Putamen (tissue), 1 donor: ENCODE measurements at places on chromosomes 7 and 10.

- DNase-seq, result no peak
Observed at GRCh38 chr7:154794147-154794780, 208.7 kb downstream of the PAXIP1 start.

- no peak for DNase-seq
Observed at GRCh38 chr7:81236560-81236959, 317.7 kb upstream of the SEMA3C start.

DNA sequence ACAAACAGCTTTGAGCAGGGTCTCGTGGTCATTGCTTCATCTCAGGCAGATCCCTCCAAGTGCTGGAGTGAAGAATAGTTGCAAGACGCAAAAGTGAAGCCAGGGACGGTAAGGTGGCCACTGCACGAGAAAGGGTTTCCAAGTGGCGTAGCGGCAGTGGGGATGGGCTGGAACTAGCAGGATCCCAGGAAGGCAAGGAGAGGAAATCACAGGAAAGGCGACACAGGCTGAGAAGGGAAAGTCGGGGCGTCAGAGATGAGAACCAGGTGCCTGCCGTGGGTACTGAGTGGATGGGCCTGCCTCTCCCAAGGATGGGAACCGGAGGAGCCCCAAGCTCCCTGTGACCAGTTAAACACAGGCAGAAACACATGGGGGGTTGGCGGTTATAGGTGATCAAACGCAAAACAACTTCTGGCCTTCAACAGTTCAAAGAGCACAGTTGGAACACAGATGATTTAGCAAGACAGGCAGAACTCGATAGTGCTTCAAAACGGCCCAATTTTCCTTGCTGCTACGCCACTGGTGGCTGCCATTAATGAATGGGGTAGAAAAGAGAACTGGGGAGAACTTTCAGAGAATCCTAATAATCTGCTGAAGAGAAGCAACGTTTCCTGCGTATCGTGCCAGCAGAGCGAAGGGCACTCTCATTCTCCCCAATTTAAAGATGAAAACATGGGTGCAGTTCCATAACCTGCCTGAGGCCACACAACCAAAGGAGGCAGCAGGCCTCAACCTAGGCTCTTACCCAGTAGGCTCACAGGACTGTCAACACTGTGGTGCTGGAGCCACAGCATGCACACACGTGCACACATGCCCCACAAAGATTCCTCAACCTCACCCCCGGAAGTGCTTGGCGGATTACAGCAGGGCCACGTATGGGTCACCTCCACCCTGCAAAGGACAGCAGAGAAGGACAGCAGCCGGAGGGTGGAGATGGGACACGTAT, 61.9 kb downstream of the MAD1L1 start:
- DNase-seq, result no peak

- no peak for DNase-seq
Observed at GRCh38 chr7:140048989-140049338, 13.8 kb downstream of the PARP12 start.

DNA sequence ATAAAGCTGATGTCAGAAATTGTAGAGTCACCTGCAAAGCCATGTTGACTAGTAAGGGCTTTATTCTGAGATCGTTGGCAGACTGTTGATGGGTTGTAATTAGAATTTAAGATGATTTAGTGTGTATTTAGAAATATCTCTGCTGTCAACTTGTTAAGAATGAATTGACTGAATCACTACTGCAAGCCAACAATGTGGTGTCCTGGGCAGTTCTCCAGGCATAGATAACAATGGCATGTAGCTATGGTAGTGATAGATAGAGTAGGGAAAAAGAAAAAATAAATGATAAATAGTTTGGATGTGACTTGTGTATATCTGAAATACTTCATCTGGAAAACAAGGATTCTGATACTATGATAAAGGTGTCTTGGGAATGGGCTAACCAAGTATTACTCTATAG, 640.2 kb downstream of the ARL4A start:
- no peak for DNase-seq

DNA sequence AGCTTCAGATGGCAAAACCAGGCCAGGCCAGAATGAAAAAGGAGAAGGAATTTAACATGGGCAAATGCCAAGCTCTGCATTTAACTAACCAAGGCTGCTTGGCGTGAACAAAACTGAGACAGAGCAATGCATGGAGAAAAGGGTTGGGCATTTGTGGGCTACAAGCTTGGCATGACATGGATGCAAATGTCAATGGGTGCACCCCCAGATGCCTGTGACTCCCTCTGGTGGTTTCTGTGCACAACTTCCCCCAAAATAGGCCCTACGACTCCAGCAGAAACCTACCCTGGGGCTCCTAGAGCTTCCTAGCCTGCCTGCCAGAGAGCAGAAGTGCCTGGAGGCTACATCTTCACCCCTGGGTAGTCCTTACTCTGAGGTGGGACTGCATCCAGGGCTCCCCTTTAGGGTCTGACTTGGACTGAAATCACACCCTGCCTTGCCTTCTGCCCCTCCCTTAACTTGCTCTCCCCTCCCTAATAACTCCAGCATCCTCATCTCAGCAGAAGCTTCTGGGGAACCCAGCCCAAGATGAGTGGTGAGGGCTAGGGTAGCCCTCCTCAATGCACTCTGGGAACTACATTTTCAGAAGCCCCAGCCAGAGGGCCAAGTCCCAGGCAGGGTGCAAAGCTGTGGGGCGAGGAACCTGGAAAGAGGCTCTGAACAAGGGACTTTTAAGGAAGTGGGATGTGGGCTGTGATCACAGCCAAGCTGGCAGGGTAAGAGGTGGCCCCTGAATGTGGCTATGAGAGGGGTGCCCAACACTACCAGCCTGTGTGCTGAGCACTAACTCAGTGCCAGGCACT, 11.3 kb downstream of the GPRIN2 start:
- no peak for DNase-seq

GRCh38 chr10:114002422-114002821, 41.2 kb upstream of the ADRB1 start:
- no peak for DNase-seq

GRCh38 chr7:82839555-82839954, 323.1 kb downstream of the PCLO start:
- DNase-seq, result no peak

- no peak for DNase-seq
Observed at GRCh38 chr10:71769279-71769823, 4.0 kb downstream of the VSIR start.

DNA sequence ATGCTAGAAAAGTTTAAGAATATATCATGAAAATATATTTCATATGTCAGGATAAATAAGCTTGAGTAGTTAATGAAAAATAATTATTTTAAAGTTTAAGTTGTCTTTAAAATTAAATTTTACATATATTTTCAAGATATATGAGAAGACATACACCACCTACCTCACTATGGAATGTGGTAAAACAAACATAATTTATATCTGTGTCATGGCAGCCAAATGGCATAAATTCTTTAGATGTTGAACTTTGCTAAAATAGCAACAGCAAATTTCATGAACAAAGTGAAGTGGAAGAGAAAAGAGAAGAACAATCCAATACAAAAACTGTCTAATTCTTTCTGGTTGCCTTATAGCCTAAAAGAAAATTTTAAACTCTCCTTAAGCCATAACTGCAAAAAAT, 39.6 kb upstream of the SLC16A12 start:
- no peak for DNase-seq

DNA sequence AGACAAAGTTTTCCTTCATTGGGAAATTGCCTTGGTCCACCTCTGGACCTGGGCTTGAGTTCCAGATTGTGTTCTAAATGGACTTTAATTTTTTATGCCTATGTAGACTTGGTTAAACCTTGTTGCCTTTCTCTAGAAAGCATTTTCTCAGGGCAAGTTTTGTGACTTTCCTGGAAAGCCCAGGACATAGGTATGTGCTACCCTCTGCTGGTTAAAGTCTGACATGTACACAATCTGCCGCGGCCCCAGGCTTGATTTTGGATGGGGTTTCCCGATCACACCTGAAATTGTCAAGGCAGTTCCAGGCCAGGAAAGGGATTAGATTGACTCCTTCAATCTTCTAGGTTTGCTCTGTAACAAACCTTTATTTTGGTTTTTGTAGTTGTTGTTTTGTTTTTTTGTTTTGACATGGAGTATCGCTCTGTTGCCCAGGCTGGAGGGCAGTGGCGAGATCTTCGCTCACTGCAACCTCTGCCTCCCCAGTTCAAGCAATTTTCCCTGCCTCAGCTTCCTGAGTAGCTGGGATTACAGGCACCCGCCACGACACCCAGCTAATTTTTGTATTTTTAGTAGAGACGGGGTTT, 14.1 kb upstream of the AKR1B10 start:
- peak; percentile 24 for DNase-seq

DNA sequence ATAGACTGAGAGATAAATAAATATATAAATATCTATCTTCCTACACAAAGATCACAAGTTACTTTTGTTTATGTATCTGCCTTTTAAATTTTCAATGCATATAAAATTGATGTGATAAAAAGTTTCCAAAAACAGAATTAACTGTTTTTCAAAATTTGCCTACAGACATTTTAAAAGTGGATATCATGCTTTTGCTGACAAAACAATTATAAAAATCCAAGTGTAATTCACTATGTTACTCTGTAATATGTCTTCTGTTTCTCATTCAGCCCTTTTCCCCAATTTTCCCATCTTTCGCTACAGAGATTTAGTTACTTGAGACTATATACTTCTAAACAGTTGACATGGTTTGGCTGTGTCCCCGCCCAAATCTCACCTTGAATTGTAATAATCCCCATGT, 37.7 kb downstream of the SLC25A13 start:
- no peak for DNase-seq

DNA sequence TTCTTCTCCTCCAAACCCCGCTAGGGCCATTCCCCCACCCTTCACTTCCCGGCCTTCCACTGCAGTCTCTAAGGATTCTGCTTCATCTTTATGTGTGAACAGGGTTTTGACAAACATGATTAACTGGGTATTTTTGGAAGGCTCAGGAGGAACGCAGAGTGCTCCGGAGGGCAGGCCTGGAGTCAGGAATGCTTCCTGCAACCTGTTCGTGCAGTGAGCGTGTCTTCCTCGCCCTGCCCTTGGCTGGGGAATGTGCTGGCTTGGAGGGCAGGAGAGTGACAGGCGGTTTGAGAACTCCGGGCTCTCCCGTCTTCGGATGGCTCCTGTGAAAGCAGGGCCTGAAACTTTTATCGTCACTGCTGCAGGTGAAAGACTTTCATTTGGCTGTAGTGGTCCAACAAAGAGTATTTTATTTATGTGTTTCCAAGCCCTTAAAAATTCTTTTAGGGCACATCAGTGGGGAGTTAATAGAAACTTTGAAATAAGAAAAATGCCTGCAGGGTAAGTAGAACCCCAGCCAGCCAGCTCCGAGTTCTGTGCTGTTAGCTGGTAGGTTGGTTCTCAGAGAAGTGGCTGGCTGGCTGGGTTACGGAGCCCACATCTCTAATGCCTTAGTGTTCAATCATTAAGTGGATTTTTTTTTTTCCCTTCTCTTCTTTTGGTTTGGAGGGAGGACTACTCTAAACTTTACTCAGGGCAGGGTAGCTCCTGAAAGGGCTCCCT, 51.0 kb downstream of the TCF7L2 start:
- DNase-seq, result no peak

- no peak for DNase-seq
Observed at GRCh38 chr10:116240157-116240950, 32.7 kb downstream of the GFRA1 start.

DNA sequence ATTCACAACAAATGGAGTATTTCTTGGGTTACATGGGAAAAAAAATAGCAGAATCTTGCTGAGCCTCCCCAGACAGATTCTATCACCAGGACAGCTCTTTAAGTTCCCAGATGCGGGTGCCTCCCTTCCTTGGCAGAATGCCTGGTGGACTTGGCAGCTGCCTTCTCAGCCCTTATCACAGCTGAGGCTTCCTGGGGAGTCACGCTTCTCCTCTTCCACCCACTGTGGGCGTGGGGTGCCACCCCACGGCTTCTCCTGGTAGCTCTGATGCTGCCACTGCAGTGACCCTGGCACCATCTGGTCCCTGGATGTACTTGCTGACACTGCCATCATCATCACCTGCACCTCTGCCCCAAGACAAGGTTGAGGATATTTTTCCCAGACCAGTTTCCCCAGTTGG, 16.2 kb upstream of the NME8 start:
- peak; percentile 77 for DNase-seq

DNA sequence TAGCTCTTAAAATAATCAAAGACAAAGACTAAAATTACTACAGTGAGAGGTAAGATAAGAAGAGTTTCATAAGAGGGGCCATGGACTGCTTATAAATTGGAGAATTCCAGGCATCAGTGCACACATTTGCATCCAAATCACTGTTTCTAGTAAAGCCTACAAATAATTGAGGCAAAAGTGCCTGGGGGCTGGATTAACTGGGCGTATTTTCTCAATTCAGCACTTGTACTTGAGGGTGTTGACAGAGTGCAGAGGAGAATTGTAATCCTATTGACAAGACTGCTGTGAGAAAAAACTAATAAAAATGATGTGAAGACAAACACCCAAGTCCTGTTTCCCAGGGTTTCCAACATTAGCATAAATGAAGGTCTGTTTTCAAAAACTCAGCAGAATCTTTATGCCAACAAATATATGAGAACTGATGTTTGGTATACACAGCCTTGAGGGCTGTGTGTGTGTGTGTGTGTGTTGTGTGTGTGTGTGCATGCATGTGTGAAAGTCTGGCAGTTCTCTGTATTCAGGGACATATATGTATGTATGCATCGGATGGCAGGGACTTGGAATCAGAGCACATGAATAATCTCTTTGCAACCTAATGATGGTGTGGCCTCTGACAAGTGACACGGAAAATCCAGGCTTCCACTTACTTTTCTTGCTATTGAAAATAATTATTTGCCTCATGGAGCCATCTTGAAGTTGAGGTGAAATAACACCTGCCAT, 182.1 kb upstream of the CDC14C start:
- no peak for DNase-seq

DNA sequence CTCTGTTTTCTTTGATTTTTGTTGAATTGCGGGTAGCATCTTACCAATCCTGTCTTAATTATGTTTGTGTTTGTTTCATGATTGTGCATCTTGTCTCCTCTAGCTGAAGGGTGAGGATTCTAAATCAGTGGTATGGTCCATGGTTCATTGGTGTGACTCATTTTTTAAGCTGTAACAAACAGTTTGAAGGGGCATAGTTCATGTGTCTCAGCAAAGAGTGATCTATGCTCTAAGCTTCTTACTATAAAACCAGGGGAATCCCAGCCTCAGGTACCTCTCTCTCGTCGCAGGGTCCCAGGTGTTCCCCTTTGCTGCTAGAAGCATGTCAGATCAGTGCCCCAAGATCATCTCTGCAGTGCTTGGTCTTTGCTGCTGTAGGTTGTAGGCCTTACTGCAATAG, 100.1 kb downstream of the OTUD1 start:
- no peak for DNase-seq

GRCh38 chr10:60578217-60578616, 188.5 kb upstream of the ANK3 start:
- DNase-seq, result no peak
